ENCODE measurements at places on chromosomes 4 and X. TPM values are rescaled to one million over a fixed set of nuclear protein-coding genes. Genes with fewer than 3 reads are reported as not detected.

The TLR1 gene
- total RNA-seq: 0.60 TPM

DNA sequence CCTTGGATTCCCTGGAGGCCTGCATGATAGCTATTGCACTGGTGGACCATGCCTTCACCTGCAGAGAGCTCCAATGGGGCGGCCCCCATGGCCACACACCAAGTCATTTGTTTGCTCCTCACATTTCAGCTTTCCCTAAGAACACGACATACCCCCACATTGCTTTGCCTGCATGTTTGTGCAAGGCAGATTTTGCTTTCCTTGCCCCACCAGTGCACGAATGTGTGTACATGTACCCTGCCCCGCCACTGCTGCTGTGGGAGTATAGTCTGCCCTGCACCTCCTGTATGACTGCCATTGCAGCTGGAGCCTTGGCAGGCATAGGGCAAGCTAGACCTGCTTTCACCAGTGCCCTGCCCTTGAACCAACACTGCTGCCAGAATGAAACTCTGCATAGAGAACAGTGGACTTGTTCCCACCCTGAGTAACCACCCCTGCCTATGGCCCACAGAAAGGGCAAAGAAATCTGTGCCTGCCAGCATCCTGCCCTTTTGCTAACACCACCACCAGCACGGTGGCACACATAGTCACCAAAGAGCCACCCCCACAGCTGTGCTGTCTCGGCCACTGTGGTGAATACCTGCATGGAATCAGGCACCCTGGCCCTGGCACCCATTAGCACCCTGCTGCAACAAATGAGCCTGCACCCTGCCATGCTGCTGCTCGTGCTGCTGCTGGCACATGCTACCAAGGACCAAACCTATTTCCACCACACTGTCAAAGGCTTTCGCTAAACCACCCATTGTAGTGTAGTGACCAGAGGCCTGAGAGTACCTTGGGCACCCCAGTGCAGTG, 661.7 kb upstream of the FAM241A start:
- DNase-seq: no peak

DNA sequence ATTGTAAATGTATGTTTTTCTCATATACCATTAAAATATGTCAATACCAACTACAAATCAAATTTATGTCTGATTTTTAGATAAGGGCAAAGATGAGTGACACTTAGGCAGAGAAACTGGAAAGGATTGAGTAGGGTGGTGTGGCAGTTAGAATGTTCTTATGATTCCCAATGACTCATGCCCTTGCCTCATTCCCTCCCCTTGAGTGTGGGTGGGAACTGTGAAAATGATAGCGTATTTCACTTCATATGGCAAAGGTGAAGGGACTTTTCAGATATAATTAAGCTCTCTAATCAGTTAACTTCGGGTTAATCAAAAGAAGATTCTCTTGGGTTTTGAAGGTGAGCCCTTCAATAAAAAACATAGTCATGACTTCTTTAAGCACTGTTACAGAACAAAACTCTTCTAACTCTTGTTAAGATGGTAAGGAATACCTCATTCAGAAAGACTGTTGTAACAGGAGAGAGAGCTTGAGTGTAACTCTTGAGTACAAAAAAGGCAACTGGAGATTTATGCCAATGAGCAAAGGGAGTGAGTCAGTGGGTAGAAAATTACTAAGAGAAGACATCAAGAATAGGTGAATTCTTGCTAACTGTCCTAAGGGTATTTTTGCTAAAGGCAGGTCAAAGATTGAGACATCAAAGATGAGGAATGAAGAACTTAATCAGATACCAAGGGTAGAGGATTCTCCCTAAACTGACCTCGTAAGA, 329.5 kb downstream of the KCTD8 start:
- peak; percentile 4 for DNase-seq

GRCh38 chr4:9895333-9895705, 113.9 kb downstream of the DRD5 start:
- no peak for DNase-seq

- DNase-seq: no peak
Observed at GRCh38 chr4:153242839-153243324, 38.6 kb downstream of the TRIM2 start.

DNA sequence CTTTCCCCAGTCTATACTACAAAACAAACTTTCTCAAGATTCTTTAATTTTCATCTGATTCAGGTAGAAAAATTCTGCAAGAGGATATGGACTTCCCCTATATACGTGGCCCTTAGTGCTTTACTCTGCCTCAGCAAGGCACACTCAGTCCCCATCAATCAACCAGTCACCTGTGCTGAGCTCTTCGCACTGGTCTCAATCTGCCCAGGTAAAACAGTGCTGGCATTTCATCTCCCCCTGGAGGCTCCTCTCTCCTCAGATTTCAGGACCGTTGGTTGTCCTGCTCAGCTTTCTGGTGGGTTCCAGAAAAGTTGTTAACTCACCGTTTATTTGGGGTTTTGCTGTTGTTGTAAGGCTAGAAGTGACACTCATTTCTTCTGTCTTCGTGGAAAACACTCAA, 518.1 kb downstream of the TRIML1 start:
- no peak for DNase-seq

The RS1 gene
- not detected for total RNA-seq

The GUCY1A1 gene
- 0.05 TPM for total RNA-seq

- no peak for DNase-seq
Observed at GRCh38 chr4:2125023-2125422, 65.9 kb downstream of the NAT8L start.

DNA sequence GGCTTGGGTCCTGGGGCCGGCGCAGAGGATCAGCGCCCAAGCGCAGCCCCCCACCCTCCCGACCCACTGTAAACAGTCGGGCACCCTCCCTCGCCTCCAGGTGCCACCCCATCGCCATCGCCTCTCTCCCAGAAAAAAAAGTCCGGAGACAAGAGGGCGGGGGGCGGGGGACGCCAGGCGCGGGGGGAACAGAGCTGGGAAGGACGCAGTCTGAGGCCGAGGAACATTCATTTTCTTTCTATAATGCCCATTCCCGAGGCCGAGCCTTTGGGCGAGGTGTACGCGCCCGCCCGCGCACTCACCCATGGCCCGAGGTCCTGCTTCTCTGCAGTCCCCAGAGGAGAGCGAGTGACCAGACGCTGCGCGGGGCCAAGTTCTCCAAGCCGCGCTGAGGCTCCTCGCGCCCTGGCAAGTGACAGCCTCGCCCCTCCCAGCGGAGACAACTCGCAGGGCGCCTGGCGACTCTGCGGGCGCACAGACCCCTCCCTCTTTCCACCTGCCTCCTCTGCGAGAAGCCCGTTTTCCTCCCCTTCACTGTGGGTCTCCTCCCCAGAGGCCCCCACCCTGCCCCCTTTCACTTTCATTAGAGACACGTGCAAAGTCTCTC, 63.5 kb upstream of the WDR17 start:
- DNase-seq: peak; percentile 13

DNA sequence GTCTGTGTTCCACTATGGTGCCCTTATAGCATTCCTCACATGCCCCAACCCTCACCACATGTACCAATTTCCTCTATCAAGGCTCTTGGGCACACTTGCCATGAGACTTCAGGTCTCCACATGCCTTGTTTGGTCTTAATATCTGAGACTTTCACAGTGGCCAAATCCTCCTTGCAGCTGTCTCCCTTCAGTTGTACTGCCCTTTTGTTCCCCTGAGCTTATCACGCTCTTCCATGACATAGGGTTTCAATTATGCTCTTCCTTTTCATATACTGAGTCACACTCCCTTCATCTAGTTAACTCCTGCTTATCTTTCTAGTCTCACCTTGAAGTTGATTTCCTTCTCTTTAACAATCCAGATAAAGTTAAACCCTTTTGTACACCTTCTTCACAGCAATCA, 212.9 kb downstream of the PDHA2 start:
- DNase-seq: no peak

DNA sequence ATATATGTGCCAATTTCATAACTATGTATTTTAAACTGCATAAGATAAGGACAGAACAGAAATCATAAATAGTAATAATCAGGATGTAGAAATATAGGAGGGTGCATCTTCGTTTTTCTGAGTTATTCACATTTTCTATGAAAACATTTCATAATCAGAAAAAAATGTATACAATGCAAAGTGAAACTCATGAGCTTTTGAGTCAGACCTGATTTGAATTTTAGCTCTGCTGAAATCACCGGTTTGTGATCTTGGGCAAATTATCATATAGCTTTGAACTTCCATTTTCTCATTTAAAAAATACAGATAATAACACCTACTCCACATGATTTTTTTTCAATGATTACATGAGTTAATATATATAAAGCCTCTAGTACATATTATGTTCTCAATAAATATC, 106.9 kb downstream of the KDR start:
- no peak for DNase-seq

GRCh38 chr4:71380788-71381187, 42.0 kb downstream of the SLC4A4 start:
- DNase-seq: no peak

- no peak for DNase-seq
Observed at GRCh38 chr4:126558596-126558995, 1074.2 kb upstream of the INTU start.

DNA sequence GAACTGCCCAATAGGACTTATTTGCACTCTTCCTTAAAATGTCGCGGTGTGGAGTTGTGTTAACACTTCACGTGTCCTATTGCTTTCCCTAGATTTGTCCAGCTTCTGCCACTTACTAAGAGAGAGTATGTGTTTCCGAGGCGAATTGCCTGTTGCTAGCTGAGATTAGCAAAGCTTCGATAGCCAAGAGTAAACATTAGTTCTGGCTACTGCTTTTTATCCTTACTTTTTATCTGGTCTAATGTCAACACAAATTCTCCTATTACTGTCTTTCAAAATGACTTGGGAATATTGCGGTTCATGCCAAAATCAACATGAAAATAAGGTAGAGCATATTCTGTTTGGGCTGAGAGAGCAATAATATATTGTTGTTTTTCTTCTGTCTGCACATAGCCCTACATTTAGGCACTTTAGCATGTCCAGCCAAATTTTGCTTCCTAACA, 90.4 kb upstream of the VEGFC start:
- peak; percentile 57 for DNase-seq

The ZDHHC9 gene
- total RNA-seq: 10.4 TPM

DNA sequence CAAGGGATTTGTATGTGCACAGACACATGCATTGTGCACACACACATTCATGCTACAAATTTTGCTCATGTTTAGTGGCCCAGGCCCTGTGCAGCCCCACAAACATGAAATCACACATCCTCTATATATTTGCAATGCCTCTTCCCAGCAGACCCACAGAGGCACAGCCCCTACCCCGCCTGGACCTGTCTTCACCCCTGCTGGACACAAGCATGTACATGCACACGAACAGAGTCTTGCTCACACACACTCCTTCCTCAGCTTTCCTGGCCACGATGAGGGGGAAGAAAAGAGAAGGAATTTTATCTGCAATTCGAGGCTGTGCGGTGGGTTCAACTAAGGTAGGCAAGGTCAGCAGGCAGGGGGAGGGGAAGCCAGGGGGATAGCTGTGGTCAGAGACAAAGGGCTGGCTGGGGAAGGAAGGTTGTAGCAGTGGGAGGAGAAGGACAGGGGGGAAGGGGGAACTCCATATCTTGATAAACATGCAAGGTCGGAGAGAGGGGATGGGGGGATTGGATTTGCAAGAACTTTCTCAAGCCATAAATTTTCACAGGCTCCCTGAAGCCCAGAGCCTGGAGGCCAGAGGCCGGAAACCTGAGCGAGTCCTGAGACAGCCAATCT, 156.4 kb downstream of the EFNB1 start:
- DNase-seq: no peak

DNA sequence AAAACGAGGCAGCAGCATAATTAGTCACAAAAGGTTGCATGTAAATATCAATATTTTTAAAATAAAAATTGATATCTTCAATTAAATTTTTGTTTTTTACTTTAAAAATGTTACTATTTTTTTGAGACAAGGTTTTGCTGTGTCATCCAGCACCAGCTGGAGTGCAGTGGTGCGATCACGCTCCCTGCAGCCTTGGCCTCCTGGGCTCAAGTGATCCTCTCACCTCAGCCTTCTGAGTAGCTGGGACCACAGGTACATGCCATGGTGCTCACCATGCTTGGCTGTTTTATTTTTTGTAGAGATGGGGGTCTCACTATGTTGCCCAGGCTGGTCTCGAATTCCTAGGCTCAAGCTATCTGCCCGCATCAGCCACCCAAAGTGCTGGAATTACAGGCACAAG, 96.8 kb upstream of the FRAS1 start:
- no peak for DNase-seq

- DNase-seq: no peak
Observed at GRCh38 chr4:17068392-17068791, 169.9 kb upstream of the LDB2 start.

DNA sequence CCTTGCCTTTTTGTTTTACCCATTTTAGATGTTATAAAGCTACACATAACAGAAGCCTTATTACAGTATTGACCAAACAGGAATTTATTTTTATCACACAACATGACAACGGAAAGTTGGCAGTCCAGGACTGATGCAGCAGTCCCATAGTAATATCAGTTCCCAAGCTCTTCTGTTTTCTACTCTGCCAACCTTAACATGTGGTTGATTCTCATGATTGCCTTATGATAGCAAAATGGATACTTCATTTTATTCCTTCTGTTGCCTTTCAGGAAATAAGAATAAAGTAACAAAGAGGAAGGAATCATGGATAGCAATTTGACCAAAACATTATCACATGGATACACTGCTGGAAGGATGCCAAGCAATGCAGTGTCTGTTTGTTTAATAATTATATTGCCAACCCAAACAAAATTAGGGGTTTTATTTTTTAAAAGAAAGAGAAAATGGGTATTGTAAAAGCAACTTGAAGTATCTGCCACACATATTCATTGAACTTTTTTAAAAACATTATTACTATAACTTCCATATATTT, 275.7 kb downstream of the STPG2 start:
- DNase-seq: no peak

GRCh38 chr4:8101213-8102075, 57.2 kb downstream of the ABLIM2 start:
- peak; percentile 77 for DNase-seq

- DNase-seq: peak; percentile 66
Observed at GRCh38 chrX:132622130-132622529, 133.3 kb upstream of the MBNL3 start.

The F9 gene
- not detected for total RNA-seq

The TAF7L gene
- total RNA-seq: not detected

DNA sequence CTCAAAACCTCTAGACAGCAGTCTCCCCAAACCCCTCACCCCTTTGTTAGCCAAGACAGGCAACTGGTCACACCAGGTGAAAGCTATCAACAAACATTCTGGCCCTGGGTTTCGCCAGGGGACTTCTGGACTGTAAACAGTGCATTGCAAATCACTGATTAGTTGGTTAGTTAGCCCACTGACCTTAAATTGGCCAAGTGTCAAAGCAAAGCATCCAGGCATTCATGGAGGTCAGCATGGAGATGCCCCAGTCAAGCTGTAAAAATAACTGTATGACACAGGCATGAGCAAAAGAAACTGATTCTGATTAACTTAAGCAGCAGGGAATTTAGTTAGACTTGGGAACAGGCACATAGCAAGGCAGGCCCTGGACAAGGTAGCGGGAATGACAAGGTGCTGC, 156.0 kb upstream of the TTC29 start:
- DNase-seq: no peak

DNA sequence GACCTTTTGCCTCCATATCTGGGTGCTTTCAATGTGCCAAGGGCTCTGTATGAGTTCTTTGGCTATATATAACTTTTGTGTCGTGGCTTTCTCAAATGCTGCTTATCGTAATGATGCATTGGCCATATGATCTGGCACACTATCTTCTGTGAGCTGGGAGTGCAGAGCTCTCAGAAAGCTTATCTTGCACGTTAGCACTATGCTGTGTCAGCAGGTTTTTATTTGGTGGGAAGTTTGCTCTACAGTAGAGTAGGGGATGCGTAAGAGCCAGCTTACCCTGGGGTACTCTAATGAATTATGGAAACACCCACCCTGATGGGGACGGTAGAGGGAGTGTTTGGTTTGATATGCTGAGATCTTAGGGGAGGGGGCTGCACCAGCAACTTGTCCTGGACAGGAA, 119.6 kb downstream of the FAAH2 start:
- no peak for DNase-seq

All from A172 (cell line).